ENCODE measurements at places on chromosomes 12 and 14.

DNA sequence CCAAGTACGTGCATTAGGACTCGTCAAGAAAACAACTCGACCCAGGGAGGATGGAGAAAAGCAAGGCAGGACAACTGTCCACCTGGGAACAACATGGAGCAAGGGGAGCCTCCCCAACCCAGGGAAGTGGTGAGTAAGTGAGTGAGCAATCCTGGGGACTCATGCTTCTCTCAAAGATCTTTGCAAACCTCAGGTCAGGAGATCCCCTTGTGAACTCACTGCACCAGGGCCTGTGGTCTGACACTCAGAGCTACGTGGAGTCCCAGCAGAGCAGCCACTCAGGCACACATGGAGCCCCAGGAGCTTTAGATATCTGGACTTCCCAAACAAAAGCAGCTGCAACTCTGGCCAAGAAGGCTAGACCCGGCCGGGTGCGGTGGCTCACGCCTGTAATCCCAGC lies 12.2 kb upstream of the OR5AU1 start:
- no peak for DNase-seq

GRCh38 chr14:96802963-96803362 lies 5.8 kb downstream of the VRK1 start:
- DNase-seq, result no peak

GRCh38 chr14:21118933-21119332 lies 18.1 kb downstream of the TMEM253 start:
- no peak for DNase-seq

DNA sequence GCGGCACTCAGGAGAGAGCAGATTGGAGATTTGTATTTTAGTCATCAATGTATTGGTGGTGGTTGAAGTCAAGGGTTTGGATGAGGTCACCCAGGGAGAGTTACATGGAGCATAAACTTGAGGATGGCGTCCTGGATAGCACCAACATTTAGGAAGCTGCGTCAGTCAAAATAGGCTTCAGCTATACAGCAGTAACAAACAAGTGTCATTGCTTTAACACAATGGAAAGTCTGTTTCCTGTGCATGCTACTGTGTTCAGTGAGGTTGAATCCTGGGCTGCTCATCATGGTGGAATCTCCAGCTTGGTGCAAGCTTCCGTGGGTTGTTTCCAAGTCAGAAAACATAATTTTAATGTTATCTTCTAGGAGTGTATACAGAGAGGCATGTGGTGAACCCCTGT lies 180.4 kb downstream of the CFAP54 start:
- DNase-seq, result no peak

DNA sequence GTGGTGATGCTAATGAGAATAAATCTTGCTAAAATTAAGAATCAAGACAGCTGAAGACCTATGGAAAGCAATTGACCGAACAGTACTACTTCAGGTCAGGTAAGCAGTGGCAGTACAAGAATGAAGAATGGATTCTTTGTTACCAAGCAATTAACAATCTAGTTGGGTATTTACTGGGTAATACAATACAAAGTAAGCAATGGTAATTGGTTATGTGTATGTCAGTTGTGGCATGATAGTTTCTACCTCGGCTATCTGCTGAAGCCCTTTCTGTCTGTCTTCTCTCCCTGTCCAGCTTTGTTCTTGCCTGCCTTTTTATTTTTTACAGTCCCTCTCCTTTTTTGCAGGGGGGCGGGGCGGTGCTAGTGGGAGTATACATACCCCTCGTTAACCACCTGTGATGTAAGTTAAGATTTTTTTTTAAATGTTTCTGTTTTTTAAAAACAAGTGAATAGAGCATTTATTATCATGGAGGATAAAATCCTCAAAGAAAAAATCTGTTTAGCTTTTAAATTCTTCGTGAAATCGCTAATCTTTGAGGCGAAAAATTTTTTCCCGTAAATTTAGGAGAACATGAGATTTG lies 75.9 kb downstream of the RCOR1 start:
- no peak for DNase-seq

GRCh38 chr12:56626701-56627100 lies 3.4 kb downstream of the BAZ2A start:
- DNase-seq, result no peak

GRCh38 chr14:26527095-26527494 lies 70.7 kb downstream of the NOVA1 start:
- no peak for DNase-seq

GRCh38 chr12:22275843-22276242 lies 58.7 kb downstream of the ST8SIA1 start:
- DNase-seq, result no peak

- no peak for DNase-seq
Measured at GRCh38 chr14:103576371-103577024, 13.7 kb downstream of the COA8 start.

GRCh38 chr12:123445388-123446332 lies 9.2 kb upstream of the RILPL2 start:
- DNase-seq, result no peak

DNA sequence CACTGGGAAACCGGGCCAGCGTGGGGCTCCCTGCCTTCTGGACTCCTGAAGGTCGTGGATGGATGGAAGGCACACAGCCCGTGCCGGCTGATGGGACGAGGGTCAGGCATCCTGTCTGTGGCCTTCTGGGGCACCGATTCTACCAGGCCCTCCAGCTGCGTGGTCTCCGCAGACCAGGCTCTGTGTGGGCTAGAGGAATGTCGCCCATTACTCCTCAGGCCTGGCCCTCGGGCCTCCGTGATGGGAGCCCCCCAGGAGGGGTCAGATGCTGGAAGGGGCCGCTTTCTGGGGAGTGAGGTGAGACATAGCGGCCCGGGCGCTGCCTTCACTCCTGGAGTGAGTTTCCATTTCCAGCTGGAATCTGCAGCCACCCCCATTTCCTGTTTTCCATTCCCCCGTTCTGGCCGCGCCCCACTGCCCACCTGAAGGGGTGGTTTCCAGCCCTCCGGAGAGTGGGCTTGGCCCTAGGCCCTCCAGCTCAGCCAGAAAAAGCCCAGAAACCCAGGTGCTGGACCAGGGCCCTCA lies 26.9 kb downstream of the HIP1R start:
- no peak for DNase-seq

DNA sequence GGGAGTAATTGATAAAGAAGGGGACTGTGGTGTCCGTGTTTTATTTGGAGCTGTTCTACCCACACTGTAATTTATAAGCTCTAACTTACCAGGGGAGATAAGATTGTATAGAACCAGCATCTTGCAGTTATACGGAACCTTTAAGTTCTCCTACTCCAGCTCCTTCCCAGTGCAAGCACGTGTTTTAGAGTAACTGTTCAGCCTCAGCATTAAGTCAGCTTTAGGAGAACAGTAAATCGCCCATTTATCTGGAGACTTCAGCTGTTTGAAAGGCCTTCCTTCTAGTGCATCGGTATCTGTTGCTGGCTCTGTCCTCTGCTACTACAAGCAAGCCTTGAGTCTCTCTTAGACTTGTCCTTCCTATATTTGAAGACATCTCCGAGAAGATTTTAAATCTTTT lies 95.6 kb downstream of the ETV6 start:
- DNase-seq, result no peak

- DNase-seq, result no peak
Measured at GRCh38 chr12:82415402-82415801, 57.1 kb downstream of the METTL25 start.

- no peak for DNase-seq
Measured at GRCh38 chr12:76310110-76310509, 38.1 kb downstream of the BBS10 start.

DNA sequence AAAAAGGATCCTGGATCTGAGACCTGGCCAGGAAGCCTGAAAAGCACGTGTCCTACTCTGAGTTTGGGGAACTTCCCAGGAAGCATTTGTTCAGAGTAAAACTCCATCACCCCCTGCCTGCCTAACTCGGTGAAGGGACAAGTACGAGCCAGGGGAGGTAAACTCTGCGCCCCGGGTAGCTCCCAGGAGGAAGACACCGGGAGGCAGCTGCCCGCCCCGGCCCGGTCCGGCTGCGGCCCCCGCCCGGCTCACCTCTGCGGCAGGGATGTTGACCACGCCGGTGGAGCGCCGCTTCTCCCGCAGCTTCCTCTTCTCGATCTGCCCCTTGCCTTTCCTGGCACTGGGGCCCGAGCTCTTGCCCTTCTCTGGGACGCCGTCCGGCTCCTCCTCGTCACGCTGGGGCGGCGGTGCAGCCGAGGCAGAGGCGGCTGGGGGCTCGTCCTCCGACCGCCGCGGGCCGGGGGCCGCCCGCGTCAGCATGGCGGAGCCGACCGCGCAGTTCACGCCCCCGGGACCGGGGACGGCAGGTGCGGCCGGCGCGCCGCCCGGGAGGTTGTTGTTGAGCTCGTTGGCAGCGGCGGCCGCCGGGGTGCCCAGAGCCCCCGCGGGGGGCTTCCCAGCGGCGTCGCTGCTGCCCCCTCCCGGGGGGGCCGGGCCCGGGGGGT lies 1.2 kb downstream of the PAWR start:
- DNase-seq, result peak; percentile 36

DNA sequence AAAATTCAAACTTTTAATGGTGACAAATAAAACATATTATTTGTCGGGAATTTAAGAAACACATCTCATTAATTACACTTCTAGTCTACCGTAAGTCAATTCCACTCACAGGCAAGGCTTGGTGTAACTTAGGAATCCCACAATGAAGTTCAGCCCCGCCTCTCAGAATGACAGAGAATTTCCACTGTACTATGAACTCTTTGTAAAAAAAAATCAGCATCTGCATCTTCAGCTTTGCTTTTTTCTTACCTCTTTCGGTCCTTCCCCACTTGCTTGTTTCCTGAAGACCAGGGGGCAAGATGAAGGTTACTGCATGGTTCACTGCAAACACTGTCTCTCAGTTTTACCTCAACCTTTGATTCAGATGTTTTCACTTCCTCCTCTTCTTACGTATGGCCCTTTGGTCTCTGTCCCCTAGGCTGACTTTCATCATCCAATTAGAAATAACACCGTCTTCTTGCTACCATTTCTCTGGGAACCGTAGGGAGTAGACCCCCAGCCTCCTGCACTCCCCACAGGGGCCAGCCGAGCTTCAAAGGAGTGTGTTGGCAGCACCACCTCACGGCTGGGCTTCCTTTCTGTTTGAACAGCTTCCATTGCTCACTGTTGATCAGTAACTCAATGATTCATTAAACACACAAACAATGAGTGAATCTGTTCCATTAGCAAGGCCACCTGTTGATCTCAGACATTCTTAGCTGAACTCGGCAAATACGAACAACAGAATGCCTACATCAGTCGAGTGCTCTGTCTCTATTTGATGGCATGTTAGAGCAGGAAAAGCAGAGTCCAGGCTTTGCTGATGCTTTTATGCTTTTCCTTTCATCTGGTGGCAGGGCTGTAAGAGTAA lies 343.0 kb downstream of the BMP4 start:
- DNase-seq, result no peak

- DNase-seq, result no peak
Measured at GRCh38 chr14:77416836-77417235, 6.5 kb downstream of the NOXRED1 start.

- no peak for DNase-seq
Measured at GRCh38 chr12:89935850-89936249, 227.2 kb upstream of the ATP2B1 start.

DNA sequence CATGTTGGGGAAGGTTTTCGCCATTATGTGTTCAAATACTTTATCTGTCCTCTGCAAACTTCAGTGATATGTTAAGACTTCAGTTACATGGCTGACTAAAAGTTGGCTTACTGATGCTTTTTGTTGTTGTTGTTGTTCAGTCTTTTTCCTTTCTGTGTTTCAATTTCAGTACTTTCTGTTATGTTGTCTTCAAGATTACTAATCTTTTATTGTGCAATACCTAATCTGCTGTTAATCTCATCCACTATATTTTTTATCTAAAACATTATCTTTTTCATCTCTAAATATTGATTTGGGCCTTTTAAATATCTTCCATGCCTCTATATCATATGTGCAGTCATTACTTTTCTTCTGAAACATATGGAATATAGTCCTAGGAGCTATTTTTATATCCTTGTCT lies 7.0 kb downstream of the CGRRF1 start:
- DNase-seq, result no peak

DNA sequence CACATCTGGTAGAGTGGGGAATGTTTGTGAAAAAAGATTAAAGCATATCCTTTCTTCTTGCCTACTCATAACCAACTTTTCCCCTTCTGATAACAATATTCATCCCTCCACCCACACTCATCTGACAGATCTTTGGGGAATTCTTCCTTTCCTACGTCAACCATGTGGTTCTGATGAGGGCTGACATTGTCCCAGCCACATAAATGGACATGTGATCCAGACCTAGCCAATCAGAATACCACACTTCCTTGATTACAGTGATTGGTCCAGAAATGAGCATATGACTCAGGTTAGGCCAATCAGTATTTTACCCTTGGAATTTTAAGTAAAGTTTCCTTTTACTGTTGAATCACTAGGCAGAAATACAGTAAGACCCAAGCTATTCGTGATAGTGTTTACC lies 58.9 kb downstream of the GPR65 start:
- no peak for DNase-seq

- DNase-seq, result no peak
Measured at GRCh38 chr14:84017495-84017894, 1512.4 kb upstream of the FLRT2 start.

DNA sequence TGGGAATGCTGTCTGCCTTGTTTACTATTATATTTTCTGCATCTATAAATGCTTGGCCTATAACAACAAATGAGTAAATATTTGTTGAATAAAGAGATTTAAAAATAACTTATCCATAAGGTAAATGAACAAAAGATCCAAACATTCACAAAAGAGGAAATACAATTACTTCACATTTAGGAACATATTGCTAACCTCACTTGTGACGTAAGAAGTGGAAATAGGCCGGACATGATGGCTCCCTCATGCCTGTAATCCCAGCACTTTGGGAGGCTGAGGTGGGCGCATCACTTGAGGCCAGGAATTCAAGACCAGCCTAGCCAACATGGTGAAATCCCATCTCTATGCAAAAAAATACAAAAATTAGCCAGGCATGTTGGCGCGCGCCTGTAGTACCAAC lies 25.7 kb upstream of the CKAP4 start:
- DNase-seq, result no peak
